ENCODE measurements at places on chromosomes 3 and 15.

- DNase-seq, result no peak
Measured at GRCh38 chr3:48151807-48152427, 36.3 kb downstream of the CDC25A start.

DNA sequence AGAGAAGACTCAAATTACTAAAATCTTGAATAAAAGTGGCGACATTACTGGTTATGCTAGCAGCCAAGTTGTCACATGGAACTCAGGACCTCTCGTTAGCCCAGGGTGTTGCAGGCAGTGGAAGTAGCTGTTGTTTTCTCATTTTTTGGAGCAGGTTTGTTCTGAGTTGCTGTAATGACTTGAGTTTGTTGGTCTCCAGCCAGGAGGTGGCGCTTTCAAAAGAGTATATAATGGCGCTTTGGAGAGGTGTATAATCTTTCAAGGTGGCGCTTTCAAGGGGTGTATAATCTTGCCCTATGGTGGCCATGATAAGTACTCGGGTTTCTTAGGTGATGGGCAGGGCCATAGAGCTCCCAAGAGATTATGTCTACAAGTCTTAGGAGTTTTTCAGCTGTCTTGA, 632.7 kb downstream of the NTRK3 start:
- no peak for DNase-seq

DNA sequence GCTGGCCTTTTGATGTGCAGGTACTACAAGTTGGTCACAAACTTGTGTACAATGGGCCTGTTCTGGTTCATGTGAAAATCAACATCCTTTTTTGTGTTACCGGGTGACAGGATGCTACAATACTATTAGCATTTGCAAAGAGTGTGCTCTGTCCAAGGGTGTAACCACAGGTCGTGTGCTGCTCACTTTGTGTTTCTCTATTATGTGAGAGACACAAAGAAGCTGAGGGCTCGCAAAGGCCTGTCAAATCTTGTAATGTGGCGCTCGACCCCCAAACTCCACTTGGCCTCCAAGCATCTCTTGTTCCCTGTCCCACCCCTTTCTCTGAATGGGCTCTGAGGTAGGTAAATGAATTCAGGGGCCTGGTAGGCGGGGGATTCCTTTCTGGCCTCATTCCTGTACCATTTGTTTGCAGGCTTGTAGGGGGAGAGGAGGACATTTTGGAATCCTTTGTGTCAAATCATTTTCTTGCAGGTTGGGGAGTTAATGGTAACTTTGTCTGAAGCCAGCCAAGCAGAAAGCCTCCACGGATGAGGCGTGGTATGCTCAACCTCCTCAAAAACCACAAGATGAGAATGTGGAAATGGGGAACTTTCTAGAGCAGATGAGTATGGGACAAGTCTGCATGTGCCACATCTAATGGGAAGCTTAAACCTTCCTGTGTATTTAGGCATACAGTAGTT, 109.1 kb downstream of the OPA1 start:
- DNase-seq, result no peak

DNA sequence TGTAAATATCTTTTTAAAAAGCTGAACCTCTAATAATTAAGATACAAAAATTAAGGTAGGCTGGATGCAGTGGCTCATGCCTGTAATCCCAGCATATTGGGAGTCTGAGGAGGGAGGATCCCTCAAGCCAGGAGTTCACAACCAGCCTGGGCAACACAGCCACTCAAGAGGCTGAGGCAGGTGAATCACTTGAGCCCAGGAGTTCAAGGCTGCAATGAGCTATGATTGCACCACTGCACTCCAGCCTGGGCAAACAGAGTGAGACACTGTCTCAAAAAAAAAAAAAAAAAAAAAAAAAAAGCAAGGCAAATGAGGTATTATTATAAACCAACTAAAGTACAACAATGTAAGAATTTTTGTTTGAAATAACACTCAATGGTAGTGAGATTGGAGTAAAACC, 47.6 kb downstream of the EFHB start:
- no peak for DNase-seq

- no peak for DNase-seq
Measured at GRCh38 chr3:162777118-162777517, 1280.5 kb downstream of the OTOL1 start.

DNA sequence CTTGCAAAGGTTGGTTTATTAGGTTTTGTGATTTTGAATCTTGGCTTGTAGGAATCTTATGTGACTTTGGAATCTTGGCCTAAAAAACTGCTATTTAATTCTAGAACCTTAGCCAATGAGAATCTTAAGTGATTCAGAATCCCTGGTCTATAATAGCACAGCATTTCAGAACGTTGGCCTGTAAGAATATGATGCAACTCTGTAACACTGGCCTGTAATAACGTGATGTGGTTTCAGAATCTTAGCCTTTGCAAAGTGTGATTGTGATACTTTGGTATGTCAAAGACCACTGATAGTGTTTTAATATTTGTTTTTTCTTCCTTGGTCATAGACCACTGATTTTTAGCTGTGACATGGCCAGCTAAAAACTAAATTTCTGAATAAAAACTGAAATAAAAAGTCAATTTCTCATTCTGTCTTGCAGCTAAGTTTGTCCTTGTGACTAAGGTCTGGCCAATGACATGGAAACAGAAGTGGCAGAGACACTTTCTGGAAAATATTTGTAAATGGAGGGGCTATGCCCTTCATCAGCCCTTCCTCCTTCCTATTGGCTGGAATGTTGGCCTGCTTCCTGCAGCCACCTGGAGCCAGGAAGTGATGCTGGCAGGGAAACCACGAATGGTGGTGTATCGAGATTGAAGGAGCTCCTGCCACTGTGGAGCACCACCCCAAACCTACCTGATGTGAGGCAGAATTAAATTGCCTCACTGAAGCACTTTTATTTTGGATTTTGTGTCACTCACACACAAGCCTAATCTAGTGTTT, 42.3 kb upstream of the CORO2B start:
- no peak for DNase-seq

GRCh38 chr3:113266738-113267137, 55.4 kb downstream of the BOC start:
- DNase-seq, result no peak

DNA sequence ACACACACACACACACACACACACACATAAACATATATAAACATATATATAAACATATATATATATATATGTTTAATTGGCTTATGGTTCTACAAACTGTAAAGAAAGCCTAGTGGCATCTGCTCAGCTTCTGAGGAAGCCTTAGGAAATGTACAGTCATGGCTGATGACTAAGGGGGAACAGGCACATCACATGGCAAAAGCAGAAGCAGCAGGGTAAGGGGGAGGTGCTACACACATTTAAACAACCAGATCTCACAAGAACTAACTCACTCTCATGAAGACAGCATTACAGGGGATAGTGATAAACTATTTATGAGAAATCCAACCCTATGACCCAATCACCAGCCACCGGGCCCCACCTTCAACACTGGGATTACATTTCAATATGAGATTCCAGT, 922.9 kb downstream of the SI start:
- DNase-seq, result no peak

DNA sequence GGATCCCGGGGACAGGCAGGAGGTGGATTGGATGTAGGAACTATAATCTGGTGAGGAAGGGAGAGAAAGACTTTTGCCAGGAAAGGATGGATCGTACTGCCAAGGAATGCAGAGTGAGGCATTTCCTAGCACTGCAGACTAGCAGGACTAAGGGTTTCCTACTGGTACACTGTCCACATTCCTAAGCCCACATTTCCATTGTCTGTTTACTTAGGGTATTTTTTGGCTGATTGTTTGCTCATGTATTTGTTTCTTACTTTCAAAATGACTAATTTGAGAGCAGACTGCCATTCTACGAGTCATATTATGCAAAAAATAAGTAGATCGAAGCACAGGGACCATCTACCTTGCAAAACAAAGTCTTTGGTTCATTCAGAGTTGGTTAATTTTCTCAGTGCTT, 1029.5 kb upstream of the NR2F2 start:
- no peak for DNase-seq

GRCh38 chr15:75666823-75667501, 19.2 kb downstream of the SNX33 start:
- DNase-seq, result no peak

DNA sequence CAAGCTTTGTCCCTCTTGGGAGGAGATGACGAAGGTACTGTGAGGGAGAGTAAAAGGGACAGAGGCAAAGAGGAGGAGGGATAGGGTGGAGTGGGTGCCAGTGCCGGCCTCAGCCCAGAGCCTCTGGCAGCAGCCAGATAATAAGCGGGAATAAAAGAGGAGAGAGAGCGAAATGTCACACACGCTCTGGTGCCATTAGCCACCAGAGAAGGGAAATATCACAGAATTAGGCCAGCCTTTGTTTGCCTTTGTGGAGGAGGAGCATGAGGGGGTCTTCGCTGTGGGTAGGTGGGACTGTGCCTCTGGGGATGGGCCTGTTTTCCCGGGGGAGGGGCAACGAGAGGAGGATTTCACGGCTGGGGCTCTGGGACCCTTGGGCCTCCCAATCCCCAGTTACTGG, 67.8 kb downstream of the LINGO1 start:
- no peak for DNase-seq

- no peak for DNase-seq
Measured at GRCh38 chr15:33405096-33405495, 94.3 kb downstream of the RYR3 start.

Data from stimulated activated CD4-positive, alpha-beta T cell treated with anti-CD3 and anti-CD28 coated beads, Interleukin-12 subunit alpha, Interleukin-12 subunit beta, amount 100 ng/mL, for 48 hours (primary cell).